Stimulated activated CD8-positive, alpha-beta memory T cell treated with anti-CD3 and anti-CD28 coated beads, Interleukin-2, amount 100 ng/mL, for 48 hours (primary cell): ENCODE measurements at places on chromosomes 3 and 15.

- no peak for DNase-seq
These were observed 61.8 kb downstream of the ITGA11 start for GRCh38 chr15:68369931-68370767.

DNA sequence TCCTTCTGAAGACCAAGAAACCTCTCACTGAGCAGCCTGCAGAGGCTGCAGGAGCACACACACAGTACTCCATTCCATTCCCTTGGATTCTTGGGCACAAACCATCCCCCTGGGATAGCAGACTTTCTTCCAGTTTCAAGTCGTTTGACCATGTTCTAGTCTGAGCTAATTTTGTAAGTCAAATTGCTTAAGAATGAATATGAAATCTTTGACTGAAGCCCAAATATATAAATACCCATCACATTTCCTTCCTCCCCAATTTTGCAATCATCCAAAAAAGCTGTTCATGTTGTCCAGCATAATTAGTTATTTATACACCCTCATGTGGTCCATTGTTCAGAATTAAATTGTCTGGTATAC lies 231.2 kb upstream of the TPRG1 start:
- DNase-seq: no peak

- no peak for DNase-seq
These were observed 116.9 kb upstream of the EIF1B start for GRCh38 chr3:40192628-40193027.

DNA sequence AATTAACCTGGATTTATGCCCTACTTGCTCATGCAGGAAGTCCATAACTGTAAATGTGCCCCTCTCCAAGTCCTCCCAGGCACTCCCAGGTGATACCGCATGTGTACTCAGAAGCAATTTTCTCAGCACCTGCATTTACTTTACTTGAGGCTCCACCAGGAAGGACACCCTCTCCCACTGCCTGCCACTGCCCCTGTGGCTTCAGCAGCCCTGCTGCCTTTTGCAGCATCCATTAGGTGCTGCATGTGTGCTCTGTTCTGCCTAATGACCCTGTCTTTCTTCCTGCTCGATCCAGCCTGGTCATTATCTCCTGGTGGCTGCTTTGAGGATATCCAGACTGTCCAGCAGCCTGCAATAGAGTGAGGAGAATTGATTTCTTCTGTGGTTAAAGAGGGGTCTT lies 107.6 kb upstream of the SEMA6D start:
- no peak for DNase-seq

DNA sequence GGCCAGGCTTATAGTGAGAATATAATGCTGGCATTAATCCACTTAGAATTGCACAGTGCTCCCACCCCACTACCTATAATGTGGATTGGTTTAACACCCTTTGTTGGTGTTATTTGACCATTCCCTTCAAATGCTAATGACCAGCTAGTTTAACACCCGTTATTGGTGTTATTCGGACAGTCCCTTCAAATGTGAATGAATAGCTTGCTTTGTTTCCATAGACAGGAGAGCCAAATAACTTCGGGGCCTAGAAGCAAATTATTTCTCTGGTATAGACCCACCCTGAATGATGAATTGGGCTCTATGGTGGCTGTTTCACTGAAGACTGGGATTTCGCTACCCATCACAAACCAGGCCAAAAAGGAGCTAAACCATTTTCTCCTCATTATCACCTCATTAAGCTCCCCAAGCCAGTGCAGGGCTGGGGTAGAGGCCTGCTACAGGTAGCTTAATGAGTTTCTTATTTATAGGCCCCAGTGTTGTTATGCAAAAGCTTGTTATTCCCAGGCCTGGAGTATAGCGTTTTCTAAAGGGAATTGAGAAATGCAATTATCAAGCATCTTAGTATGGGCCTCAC lies 494.1 kb upstream of the DPH6 start:
- DNase-seq: no peak

DNA sequence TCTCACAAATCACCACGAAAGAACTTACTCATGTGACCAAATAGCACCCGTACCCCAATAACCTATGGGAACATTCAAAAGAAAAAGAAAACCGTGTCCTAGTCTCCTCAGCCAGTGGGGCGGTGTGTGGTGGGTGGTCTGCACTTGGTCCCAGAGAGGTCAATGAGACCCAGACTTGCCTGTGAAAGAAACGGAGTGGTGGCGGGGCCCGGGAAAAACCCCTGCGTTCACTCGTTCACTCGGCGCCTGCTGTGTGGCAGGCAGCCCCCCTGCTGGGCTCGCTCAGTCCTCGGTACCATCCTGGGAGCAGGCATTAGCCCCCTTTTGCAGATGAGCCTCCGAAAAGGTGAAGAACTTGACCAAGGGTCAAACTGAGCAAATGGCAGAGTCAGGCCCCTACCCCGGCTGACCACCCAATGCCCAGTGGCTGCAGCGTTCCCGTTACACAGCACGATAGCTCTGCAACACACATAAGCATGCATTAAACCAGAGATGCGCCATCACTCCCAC lies 36.0 kb downstream of the ZDHHC19 start:
- no peak for DNase-seq

DNA sequence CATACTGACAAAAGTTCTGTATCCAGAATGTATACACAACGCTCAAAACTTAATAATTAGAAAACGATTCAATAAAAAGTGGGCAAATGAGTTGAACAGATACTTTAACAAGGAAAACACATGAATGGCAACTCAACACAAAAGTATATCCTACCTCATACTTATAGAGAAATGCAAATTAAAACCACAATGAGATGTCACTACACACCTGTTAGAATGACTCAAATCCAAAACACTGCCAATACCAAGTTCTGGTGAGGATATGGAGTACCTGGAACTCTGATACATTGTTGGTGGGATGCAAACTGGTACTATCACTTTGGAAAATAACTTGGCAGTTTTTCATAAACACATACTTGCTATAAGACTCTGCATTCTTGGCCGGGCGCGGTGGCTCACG lies 42.1 kb downstream of the PRTG start:
- DNase-seq: no peak

- peak; percentile 18 for DNase-seq
These were observed 3.7 kb downstream of the IQSEC1 start for GRCh38 chr3:13069495-13069894.

- no peak for DNase-seq
These were observed 34.6 kb downstream of the MTHFS start for GRCh38 chr15:79862191-79862590.

GRCh38 chr3:39130026-39130425 lies 22.5 kb downstream of the TTC21A start:
- no peak for DNase-seq

- no peak for DNase-seq
These were observed 302.1 kb upstream of the SGO1 start for GRCh38 chr3:20488151-20488550.

DNA sequence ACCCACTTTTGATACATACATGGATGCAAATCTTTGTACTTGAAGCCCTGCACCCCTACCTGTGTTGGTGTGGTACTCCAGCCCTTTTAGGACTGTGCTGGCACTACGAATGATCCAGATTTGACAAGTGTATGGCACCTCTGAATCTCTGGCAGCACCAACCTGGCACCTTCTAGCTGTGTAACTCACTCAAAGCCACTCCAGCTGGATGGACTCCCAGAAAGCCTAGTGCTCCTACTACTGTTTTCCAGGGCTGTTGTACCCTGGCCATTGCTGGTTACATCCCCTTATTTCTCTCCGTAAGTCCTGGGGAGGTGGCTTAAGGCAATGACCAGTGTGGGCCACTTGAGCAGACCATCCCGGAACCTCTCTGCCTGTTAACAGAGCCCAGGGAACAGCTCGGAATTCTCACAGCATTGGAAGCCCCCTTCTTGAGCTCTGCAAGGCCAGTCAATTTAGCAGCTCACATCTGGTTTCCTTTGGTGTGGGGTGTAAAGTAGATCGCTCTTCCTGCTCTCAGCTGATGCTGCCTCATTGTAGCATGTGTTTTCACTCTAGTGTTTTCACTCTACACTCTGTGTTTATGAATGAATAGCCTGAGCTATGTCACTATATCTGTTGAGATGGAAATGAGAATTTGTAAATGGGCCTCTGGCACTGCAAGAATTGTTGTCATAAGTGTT lies 12.2 kb downstream of the CALML4 start:
- DNase-seq: no peak

GRCh38 chr3:32217339-32217738 lies 21.1 kb upstream of the CMTM8 start:
- no peak for DNase-seq

GRCh38 chr3:131402391-131403039 lies 20.9 kb downstream of the NUDT16 start:
- no peak for DNase-seq

GRCh38 chr3:28980631-28981030 lies 300.2 kb upstream of the RBMS3 start:
- DNase-seq: no peak

GRCh38 chr3:23856286-23856685 lies 50.5 kb downstream of the UBE2E1 start:
- no peak for DNase-seq

DNA sequence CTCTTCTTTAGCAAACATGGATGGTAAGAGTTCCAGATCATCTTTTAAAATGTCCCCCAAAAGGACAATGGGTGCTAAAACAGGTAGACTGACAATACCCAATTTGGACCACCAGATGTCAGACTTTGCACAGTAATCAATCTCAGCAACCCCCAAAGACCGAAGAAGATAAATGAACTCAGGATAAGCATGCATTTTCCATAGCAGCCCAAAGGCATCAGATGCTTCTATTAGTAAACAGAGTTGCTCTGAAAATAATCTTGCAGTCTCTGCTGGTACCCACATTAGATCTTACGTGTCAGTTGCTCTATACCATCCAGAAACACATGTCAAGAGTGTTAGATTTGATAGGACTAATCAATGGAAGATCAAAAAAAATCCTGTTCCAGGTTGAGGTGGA lies 20.6 kb downstream of the MYH15 start:
- no peak for DNase-seq

GRCh38 chr15:39059917-39060316 lies 495.3 kb upstream of the RASGRP1 start:
- DNase-seq: no peak

DNA sequence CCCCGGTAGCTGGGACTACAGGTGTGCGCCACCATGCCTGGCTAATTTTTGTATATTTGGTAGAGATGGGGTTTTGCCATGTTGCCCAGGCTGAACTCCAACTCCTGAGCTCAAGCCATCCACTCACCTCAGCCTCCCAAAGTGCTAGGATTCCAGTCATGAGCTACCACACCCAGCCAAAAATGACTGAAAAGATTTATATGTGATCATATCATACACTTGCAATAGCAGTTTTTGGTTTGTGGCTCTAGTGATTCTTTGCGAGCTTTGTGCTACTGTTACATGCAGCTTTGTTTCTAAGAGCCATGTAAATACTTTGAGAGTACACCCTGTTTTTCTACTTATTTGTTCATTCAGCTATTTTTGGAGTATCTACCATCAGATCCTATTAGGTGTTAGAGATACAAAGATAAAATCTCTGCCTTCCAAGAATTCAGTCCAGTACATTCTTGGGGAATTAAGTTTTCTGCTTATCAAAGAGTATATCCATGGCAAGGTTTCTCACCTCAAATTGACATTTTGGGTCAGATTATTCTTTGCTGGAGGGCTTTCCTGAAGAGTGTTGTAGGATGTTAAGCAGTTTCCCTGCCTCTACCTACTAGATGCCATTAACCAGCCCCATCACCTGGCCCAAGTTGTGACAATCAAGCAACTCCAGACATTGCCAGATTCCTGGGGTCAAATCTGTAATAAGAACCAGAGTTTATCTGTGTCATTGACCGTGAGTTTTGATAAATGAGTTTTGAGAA lies 15.0 kb downstream of the SNAP23 start:
- no peak for DNase-seq

DNA sequence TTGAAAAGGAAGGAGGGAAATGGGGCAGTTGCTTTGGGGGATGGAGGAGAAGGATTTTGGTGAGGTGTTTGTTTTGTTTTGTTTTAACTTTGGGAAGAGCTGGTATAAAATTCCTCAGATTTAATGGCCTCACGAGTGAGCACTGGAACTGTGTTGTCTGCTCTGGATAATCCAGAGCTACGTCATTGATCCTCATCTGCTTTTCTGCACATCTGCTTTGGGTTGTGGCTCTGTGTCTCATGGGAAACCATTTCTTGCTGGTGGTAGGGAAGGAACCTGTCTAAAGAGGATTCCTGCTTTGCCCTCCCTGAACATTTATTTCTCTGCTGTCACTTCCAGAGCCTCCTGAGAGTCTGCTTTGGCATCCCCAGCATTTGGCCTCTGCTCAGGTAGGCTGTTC lies 3.1 kb downstream of the SNRK start:
- no peak for DNase-seq

- DNase-seq: no peak
These were observed 251.5 kb downstream of the CLSTN2 start for GRCh38 chr3:140186421-140186920.

DNA sequence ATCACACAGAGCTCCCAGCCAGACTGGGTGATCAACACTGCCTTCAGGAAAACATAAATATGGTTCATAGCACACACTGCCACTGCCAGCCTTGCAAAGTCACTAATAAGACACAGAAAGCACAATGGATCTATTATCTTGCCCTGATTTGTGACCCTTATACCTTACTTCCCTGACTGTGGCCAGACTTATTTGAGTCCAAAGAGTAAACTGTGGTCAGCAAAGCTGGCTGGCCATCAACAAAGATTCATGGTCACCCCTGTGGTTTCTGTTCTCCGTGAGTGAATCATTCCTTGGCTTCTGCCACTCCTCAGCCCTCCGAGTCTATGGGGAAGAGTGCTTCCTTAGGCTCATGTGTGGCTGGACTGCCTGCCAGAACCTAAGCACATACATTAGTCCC lies 437.7 kb downstream of the RAP2B start:
- no peak for DNase-seq

- peak; percentile 31 for DNase-seq
These were observed 107.7 kb upstream of the RPL32 start for GRCh38 chr3:12948891-12949711.

- DNase-seq: no peak
These were observed 28.8 kb downstream of the DCP1A start for GRCh38 chr3:53318522-53318921.

- no peak for DNase-seq
These were observed 29.5 kb upstream of the ZNF774 start for GRCh38 chr15:90322538-90322937.

- no peak for DNase-seq
These were observed 94.8 kb downstream of the ABHD5 start for GRCh38 chr3:43785551-43785950.

- DNase-seq: no peak
These were observed 104.6 kb downstream of the LSM3 start for GRCh38 chr3:14283092-14283812.

- DNase-seq: no peak
These were observed 81.7 kb downstream of the WNT5A start for GRCh38 chr3:55405436-55405835.

DNA sequence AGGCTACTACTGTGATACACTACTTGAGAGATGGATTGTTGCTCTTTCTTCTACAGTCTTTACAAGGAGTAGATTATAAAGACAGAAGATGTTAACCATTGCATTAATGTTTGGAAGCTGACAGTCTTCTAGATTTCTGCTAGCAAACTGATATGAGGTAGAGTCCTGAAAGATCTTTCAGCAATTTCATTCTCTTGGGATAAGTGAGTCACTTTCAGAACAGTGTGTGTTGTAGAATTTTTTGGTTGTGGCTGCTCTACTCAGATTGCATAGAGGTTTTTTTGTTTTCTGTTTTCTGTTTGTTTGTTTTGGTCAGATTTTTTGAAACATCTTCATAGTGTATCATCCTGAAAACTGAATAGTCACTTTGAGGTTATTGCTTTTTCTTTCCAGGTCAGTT lies 17.1 kb downstream of the TNFSF10 start:
- no peak for DNase-seq
